Karpas-422 (cell line): ENCODE measurements at places on chromosomes 2 and 18.

- H3K27ac ChIP-seq = no peak overlapping the region
- peak; percentile 48 for DNase-seq
- no peaks in the 10 kb centered on the region for H3K36me3 ChIP-seq
- H3K27me3 ChIP-seq = no peaks in the 10 kb centered on the region
Measured at GRCh38 chr2:188976545-188977268, 2.5 kb downstream of the COL3A1 start.

GRCh38 chr18:76209597-76209996, 285.4 kb downstream of the ZNF516 start:
- peaks cover 6% of the 10 kb centered on the region; the same call in 1 of the 2 replicates for H3K4me1 ChIP-seq
- DNase-seq = no peak
- H3K27me3 ChIP-seq = no peaks in the 10 kb centered on the region; the same call in 1 of the 2 replicates
- no peak overlapping the region for H3K27ac ChIP-seq

- H3K27ac ChIP-seq = no peak overlapping the region
- no peaks in the 10 kb centered on the region for H3K4me1 ChIP-seq
- H3K4me3 ChIP-seq = no peak overlapping the region
- no peaks in the 10 kb centered on the region for H3K36me3 ChIP-seq
- no peaks in the 10 kb centered on the region for H3K27me3 ChIP-seq
- no peak for DNase-seq
Measured at GRCh38 chr2:241482126-241482955, 26.0 kb downstream of the STK25 start.

DNA sequence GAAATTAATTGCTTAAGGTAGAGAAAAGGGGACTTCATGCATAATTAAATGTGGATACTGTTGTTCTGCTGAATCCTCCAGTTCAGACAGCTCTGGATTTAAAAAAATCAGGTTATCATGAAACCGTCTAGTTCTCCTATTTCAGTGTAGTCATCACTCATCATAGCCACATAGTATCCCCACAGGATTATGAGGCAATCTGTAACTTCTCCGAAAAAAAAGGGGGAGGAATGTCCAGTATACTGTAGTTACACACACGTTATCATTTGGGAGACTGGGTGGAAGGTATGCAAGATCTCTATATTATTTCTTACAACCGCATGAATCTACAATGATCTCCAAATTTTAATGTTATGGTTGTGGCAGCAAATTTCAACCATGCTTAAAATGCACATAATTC, 114.0 kb downstream of the HIBCH start:
- H3K4me1 ChIP-seq = peaks cover 72% of the 10 kb centered on the region
- H3K36me3 ChIP-seq = no peaks in the 10 kb centered on the region

DNA sequence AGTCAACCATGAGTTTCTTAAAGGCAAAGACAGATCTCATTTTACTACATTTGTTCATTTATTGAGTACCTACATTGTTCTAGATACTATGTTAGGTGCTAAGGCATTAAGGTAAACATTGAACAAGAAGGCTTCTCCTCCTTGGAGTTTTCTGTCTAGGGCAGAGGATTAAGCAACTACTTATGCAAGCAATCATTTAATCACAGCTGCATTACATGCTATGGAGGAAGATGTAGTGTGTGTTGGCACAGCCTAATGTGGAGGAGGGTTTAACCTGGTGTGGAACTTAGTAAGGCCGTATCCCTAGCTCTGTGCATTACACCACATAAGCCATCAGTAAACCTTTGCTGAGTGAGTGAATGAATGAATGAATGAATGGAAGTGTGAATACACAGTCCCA, 106.5 kb upstream of the MAP3K20 start:
- DNase-seq = no peak
- H3K36me3 ChIP-seq = no peaks in the 10 kb centered on the region
- H3K4me3 ChIP-seq = no peak overlapping the region
- no peak overlapping the region for H3K27ac ChIP-seq
